ENCODE measurements at places on chromosomes 16 and 17.
A peak's percentile ranks its signal among the peaks of the same experiment; 100 is the strongest.

DNA sequence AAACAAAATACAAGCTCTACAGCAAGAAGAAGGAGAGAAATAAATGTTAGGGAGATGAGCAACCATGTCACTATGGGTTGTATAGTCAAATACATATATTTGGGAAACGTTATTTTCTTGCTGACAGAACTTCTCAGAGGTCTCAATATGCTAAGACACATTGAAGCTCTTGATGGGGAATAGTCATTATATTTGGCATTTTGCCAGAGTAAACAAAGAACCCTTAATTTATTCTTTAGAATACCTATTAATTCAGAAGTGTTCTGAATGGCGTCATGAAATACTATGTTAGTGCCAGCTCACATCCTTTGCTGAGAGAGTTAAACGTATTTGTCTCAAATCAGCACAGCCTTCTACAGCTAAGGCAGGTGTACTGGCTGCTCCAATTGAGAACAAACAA is 458.9 kb downstream of the CDH13 start:
- no peak for DNase-seq

DNA sequence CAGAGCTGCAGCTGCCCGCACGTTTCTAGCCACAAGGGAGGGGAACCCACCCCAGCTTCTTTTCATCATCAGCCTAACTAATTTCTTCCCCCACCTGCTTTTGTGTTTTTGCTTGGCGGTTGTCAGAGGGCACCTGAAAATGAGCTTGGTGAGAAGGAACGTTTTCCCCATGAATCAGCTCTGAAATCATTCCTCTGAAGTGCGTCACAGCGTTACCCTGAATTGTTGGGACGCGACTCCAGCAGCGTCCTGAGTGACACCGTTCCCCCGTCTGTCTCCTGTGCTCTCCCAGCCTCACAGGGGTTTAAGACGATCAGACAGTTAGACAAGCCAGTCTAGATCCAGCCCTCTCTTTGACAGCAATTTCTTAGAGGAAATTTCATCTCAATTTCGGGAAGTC is 722.9 kb upstream of the EEF2KMT start:
- no peak for DNase-seq

- no peak for DNase-seq
Observed at GRCh38 chr17:77646046-77646430, 312.5 kb upstream of the TNRC6C start.

- peak; percentile 74 for DNase-seq
Observed at GRCh38 chr16:72876221-72876620, 171.7 kb downstream of the ZFHX3 start.

DNA sequence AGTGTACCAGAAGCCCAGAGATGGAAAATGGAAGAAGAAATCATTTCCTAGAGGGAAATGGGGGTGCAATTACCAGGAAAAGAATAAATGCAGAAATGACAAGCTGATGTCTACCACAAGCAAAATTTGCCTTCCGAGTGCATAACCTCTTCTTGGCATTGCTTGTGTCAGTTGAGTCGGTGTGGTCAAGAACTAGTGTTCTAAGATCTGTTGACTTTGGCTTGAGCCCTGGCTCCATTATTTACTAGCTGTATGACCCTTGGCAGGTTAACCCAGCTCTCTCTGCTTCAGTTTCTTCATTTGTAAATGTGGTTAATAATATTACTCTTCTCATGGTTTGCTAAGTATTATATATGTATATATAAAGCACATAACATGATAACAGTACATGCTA is 273.0 kb upstream of the IRX5 start:
- DNase-seq, result no peak

DNA sequence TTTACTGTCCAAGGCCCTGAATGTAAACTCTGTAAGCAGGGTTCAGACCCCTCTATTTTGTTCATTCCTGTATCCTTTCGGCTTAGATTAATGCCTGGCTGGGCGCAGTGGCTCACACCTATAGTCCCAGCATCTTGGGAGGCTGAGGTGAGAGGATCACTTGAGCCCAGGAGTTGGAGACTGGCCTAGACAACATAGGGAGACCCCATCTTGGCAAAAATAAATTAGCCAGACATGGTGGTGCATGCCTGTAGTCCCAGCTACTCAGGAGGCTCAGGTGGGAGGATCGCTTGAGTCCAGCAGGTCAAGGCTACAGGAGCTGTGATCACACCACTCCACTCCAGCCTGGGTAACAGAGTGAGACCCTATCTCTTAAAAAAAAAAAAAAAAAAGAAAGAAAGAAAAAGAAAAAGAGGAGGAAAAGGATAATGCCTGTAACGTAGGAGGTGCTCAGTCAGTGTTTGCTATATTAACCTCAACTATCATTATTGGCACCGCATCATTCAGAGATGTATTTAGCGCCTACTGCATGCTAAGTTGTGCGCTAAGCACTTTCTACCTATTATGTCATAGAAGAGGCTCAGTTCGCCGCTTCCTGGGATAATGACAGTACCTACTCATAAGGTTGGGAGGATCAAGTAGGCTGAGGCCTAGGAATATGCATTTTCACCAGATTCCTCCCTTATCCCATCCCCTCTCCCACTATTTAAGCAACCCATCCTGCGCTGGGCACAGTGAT is 5.0 kb downstream of the SOCS1 start:
- no peak for DNase-seq
